ENCODE measurements at places on chromosomes 5 and 9. TPM values are rescaled to one million over a fixed set of nuclear protein-coding genes. Genes with fewer than 3 reads are reported as not detected.

Gene GARIN3
- total RNA-seq = not detected

Gene TOR4A
- 48.0 TPM for total RNA-seq

Gene DCP2
- total RNA-seq = 49.1 TPM

Gene DBH
- total RNA-seq = not detected

Gene BTNL3
- not detected for total RNA-seq

Gene SV2C
- 0.07 TPM for total RNA-seq

Gene ZNF484
- total RNA-seq = 6.7 TPM

Gene CCL27
- not detected for total RNA-seq

Gene PCDHGB2
- total RNA-seq = 1.9 TPM

Gene SLC27A6
- 0.18 TPM for total RNA-seq

Gene LHX6
- total RNA-seq = 18.4 TPM

Gene SPATA31D4
- total RNA-seq = not detected

Gene MYMK
- total RNA-seq = not detected

Gene SVEP1
- total RNA-seq = 0.29 TPM

Gene PCDHB16
- 0.12 TPM for total RNA-seq

Gene STK32A
- not detected for total RNA-seq

Gene PAEP
- not detected for total RNA-seq

Gene WNK2
- not detected for total RNA-seq

Gene SLC45A2
- not detected for total RNA-seq

Gene PTGES
- not detected for total RNA-seq

Gene CDH9
- not detected for total RNA-seq

Gene BRINP1
- not detected for total RNA-seq

Gene PCDHA1
- not detected for total RNA-seq

Gene ORM2
- not detected for total RNA-seq

Gene LCN10
- total RNA-seq = not detected

Gene EPB41L4B
- 0.15 TPM for total RNA-seq

Gene BASP1
- 79.3 TPM for total RNA-seq

Gene FBN2
- 57.4 TPM for total RNA-seq

Gene CNTLN
- 15.8 TPM for total RNA-seq

Gene FAM153A
- total RNA-seq = not detected

Gene RORB
- not detected for total RNA-seq

Gene IL5
- not detected for total RNA-seq

Gene TRIM7
- 3.4 TPM for total RNA-seq

Gene CSF1R
- not detected for total RNA-seq

Gene IFNA10
- not detected for total RNA-seq

Gene SCGB3A2
- not detected for total RNA-seq

Gene PCDHA9
- total RNA-seq = not detected

Gene PRRT1B
- not detected for total RNA-seq

Gene TAF9
- total RNA-seq = 67.6 TPM

Data from endothelial cell of umbilical vein (primary cell).